Coronary artery (tissue), 2 donors: ENCODE measurements at places on chromosomes 2 and 18.

DNA sequence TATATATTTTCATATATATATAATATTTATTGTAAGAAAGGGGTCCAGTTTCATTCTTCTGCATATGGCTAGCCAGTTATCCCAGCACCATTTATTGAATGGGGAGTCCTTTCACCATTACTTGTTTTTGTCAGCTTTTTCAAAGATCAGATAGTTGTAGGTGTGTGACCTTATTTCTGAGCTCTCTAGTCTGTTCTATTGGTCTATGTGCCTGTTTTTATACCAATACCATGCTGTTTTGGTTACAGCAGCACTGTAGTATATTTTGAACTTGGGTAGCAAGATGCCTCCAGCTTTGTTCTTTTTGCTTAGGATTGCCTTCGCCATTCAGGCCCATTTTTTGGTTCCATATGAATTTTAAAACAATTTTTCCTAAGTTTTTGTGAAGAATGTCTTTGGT lies 320.1 kb downstream of the CDH2 start:
- DNase-seq: no peak

DNA sequence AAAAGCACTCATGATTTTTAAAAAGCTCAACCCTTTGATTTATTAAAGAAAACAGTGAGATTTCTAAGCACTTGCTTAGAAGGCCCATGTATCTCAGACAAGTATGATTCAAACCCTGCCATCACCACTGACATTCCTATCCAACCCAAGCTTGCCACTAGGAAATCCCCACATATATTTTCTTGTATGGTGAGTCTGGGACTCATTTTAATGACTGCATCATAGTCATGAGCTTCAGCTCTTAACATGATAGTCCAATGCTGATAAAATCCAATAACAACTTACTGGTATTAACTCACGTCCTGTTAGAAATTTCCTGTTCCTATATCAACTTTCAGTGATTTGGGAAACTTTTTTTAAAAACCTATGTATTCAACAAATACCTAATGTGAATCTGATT lies 39.4 kb upstream of the NCKAP5 start:
- DNase-seq: no peak

- peak; percentile 57 for DNase-seq
Observed at GRCh38 chr2:3634596-3635121, 23.3 kb upstream of the ALLC start.

- DNase-seq: peak; percentile 17
Observed at GRCh38 chr18:14933049-14933851, 185.3 kb downstream of the ANKRD30B start.

- DNase-seq: no peak
Observed at GRCh38 chr2:11154016-11154922, 998 bp upstream of the SLC66A3 start.

- DNase-seq: no peak
Observed at GRCh38 chr2:159933727-159934049, 128.7 kb downstream of the PLA2R1 start.

DNA sequence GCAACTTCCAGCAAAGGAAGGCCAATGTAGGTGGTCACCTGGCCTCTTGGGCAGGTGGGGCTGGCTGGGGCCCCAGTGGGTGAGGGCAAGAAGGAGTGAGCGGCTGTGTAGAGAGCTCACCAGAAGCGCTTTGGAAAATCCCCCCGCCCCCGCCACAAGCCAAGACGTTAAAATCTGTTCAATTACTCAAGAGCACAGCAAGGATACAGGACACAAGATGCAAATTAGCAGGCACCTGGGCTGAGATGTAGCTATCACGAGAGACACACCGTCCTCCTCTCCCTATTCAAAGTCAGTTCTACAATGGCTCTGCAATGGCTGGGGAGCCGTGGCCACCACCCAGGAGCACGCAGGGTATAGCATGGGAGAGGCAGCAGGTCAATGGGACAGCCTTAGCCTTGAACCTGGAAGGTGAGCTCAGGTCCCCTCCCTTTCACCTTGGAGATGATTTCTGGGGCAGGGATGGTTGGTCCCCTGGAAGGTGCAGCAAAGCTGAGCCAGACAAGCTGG lies 38.5 kb upstream of the GPR17 start:
- peak; percentile 41 for DNase-seq

DNA sequence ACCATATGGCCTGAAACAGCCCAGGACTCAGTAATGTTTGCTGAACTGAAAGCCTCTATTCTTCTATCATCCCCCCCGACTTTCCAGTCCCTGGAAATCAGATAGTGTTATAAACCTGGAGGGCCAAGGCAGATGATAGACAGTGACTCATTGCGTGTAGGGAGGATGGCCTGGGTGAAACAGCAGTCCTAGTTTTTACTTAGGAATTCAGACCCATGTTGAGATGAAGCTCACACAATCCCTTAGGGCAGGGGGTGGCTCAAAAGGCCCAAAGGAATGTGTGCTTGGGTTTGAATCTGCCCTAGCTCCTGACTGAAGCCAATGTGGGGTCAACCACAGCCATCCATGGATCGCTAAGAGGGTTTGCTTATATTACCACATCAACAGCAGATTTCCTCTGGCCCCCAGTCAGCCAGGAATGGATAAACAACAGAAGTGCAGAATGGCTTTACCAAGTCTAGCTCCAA lies 43.9 kb upstream of the STPG4 start:
- DNase-seq: no peak

- DNase-seq: no peak
Observed at GRCh38 chr2:74511104-74511989, 2.9 kb upstream of the TLX2 start.

DNA sequence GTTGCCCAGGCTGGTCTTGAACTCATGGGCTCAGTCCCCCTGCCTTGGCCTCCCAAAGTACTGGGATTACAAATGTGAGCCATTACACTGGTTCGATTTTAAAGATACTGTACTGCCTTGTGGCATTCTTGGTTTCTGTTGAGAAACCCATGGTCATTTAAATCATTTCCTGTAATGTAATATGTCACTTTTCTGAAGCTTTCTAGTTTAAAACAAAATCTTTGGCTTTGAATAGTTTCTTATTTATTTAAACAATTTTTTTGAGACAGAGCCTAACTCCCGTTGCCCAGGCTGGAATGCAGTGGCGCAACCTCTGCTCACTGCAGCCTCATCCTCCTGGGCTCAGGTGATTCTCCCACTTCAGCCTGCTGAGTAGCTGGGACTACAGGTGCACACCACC lies 8.9 kb downstream of the ZNF512 start:
- DNase-seq: no peak

DNA sequence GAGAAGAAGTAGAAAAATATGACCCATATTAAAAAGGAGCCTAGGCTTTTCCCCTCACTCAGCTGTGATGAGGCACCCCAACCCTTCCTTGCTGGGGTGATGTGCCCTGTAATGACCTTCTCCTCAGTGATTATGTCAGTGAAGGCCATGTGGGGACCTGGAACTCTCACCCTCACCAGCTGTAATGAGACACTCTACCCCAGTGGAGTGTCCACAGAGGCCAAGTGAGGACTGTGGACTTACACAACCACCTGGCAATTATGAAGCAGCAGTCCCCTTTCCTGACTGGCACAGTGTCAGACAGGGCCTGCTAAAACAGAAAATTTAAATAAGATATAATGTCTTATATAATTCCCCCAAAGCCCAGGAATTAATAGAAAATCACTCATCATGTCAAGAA lies 54.2 kb downstream of the SEMA4F start:
- DNase-seq: no peak

DNA sequence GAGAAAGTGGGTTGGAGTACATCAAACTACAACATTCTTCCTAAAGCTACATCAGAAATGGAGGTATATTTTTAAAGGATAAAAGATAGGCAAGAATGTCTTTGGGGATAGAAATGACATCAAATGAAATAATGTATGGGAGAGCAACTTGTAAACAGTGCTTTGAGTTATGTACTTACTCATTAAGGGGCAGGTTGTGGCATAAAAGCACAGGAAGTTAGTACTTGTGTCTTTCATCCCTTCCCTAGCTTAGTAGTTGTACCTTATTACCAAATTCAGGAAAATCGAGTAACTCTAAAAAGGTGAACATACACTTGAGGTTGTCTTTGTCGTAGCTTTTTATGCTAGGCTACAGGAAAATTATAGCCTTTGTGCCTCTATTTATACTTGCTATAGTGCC lies 28.9 kb downstream of the PPP1CB start:
- DNase-seq: no peak

GRCh38 chr2:113134717-113135116 lies 7.3 kb downstream of the IL1RN start:
- peak; percentile 24 for DNase-seq

DNA sequence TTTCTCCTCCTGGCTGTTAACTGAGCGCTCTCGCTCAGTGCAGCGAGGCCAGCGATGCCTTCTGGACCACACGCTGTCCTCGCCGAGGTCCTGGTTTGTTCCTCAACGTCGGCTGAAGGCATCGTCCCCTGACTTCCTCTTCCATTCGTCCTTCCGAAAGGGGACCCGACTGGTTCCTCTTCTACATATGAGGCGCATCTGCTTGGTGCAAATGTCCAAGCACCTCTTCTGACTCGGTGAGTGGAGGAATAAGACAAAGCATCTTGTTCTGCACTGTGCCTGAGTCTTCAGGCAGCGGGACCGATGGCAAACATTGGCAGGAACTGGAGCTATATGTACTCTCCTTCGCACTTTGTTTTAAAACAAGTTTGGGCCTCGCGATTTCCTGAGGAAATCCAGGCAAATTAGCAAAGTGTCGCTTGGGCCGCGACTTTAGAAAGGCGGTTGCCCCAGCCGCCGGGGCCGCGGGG lies 621 bp upstream of the KCNS3 start:
- DNase-seq: no peak

DNA sequence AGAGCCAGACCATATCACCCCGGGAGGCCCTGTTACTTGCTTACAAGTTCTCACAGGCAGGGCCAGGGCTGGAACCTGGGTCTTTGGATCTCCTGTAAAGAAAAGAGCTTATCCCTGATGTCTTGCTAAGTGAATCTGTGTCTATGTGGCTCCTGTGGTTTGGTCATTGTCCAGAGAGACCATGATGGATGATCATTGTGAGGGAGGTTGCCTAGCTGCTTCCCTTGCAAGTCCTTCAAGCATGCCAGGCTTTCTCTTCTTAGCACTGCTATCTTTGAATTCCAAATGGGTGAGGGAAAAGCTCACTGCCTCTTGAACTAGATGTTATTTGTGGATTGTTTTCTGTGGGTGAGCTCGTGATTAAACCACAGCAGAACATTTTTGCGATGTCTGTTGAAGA lies 151.6 kb downstream of the FSHR start:
- no peak for DNase-seq

GRCh38 chr2:44168681-44169154 lies at the start of gene PPM1B:
TSS of gene PPM1B (plus strand) at chr2:44168875. CDS start at chr2:44201200, 32,325 bp downstream.
- DNase-seq: peak; percentile 100

DNA sequence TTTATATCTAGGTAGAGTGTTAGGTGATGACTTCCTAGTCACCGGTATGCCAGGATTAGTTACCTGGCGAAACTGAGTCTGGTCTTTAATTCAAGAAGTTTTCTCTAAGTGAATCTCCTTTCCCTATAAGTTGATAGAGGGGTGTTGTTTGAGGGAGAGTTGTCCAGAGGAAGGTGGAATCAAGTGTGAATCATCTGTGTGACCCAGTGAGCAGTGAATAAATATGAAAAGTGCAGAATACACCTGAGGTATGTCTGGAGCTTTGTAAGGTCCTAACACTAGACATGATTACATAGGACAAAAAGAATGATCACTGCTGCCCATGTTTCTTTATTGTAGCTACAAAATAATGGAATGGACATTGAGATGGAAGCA lies 11.2 kb downstream of the POU3F3 start:
- DNase-seq: no peak

- no peak for DNase-seq
Observed at GRCh38 chr2:176679061-176679669, 409.9 kb downstream of the MTX2 start.

- no peak for DNase-seq
Observed at GRCh38 chr2:150572961-150573395, 85.5 kb upstream of the RND3 start.

GRCh38 chr18:32771871-32772580 lies 797 bp downstream of the KLHL14 start:
- DNase-seq: no peak

GRCh38 chr18:75760208-75760607 lies 332.7 kb upstream of the SMIM21 start:
- no peak for DNase-seq

DNA sequence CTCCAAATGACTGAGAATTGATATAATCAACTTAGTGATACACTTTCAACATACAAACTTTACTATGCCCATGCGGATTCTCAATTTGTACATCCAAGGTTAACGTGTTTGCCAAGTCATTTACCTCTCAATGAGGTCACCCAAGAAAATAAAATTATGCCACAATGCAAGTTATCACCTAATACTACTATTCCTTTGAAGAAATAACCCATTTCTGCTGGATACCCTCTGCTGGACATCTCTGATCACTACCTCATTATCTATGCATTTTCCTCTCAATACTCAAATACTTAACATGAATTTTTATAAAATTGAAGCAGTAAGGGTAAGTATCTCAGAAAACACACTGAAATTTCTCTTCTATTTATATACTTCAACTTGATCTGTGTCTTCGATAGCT lies 12.7 kb downstream of the HNRNPLL start:
- no peak for DNase-seq

DNA sequence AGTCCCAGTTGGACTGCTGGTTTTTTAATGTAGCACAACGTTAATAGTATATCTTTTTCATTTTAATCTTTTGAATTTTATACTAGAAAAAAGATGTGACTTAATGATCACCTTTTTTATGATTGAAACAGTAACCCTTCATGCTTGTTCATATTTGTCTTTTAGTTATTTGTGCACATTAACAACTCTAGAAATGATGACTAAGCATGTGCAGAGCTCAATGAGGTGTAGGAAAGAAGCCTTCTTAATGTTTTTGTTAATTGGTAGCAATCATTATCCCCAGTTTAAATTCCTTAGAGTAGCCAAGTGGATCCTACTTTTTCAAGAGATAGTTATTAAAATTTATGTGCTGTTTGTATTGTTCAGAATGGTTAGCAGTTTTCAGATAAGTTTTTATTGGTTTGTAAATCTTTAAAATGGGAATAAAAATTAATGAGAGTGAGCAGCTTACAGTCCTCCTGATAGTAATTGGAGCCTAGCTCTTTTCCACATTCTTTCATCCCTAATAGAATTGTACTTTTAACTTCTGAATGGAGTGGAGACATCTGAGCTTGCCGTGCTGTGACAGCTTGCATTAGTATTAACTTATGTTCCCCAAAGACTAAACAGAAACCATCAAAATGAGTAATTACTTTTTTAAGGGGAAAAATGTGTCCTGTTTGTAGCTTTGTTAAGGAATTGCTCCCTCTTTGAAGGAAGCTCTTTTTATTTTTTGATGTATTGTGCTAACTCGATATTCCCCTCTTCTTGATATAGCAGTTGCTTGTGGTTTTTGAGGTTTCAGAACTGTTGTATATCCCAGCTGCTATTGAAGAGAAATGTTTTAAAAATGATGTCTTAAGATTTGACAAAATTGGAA lies 17.3 kb downstream of the PIK3C3 start:
- no peak for DNase-seq
